HepG2 (cell line): ENCODE measurements at places on chromosomes 7 and 10. TPM values are rescaled to one million over a fixed set of nuclear protein-coding genes. Genes with fewer than 3 reads are reported as not detected.

DNA sequence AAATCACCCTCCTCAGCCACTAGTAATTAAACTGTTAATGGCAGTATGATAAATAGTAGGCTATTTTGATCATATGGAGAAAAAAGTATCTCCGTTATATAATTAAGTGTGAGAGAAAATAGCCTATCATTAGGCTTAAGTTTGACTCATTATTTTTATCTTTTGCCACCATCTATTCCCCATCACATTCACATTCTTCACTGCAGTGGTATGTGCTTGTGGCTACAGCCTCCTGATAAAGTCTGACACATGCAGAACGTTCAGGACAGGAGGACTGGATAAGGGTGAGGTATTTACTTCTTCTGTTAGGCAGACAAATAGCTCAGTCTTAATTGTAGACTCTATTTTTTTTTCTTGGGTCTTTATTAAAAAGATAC, 5.8 kb downstream of the NEBL start:
- no peak overlapping the region for H3K4me3 ChIP-seq
- no peaks in the 10 kb centered on the region for H3K4me1 ChIP-seq
- DNase-seq, result no peak
- H3K27ac ChIP-seq, result no peak overlapping the region
- H3K27me3 ChIP-seq, result peaks cover 3% of the 10 kb centered on the region; the same call in 1 of the 3 replicates

DNA sequence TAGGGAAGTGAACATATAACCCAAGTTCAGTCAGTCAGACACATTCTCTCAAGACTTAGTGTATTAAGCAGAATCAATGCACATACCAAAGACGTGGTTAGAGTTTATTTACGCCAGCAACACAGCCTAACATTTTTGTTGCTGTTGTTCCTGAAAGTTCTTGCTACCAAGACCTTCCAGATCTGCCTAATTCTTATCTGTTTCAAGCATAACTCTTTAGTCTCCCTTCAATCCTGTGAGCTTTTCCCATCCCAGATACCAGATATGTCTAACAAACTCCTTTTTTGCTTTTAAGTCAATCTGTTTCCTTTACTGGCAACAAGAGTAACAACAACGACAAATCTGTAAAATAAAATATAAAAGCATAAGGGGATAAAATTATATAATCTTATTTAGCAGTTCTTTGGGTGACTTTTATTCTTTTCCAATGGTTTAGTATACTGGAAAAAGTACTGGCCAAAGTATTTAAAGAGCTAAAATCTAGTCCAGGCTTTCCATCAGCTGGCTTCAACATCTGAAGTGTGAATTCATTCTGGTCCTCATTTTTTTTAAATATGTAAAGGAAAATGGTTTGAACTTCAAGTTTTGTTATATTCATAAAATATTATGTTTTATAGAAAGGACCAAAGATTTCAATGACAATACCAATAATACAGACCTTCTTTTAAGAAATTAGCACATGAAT, 193.8 kb downstream of the IMMP2L start:
- no peak overlapping the region for H3K4me3 ChIP-seq
- no peaks in the 10 kb centered on the region for H3K27me3 ChIP-seq
- no peaks in the 10 kb centered on the region for H3K4me1 ChIP-seq
- no peak for DNase-seq
- H3K36me3 ChIP-seq, result no peaks in the 10 kb centered on the region
- H3K27ac ChIP-seq, result no peak overlapping the region

DNA sequence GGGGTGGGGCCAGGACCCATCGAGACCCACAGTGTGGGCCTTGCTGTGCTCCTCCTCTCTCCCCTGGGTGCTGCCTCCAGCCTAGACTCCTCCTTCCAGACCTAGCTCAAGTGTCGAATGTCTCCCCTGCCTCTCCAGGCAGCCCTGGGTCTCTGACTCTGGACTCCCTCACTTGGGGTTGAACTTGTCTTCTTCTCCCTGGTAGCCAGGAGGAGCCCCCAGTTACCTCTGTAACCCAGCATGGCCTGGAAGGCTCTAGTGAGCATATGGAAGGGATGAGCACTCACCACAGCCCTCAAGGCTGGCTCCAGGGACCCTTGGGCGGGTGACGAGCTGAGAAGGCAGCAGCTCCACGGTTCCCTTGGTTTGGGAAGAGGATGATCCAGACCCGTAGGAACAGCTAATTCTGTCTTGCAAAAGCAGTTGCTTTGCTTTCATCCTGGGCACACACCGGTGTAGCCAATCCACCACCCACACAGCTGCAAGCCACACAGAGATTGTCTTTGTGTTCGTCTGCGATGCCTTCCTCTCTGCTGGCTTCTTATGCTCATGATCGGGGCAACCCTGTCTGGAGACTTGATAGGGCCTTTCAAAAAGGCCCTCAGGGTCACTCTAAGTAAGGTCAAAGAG, 52.3 kb upstream of the ANTXRL start:
- H3K4me3 ChIP-seq, result no peak overlapping the region
- H3K27me3 ChIP-seq, result no peaks in the 10 kb centered on the region; the same call in none of the 2 replicates
- no peak overlapping the region for H3K27ac ChIP-seq
- no peaks in the 10 kb centered on the region for H3K36me3 ChIP-seq
- H3K4me1 ChIP-seq, result peaks cover under 1% of the 10 kb centered on the region

DNA sequence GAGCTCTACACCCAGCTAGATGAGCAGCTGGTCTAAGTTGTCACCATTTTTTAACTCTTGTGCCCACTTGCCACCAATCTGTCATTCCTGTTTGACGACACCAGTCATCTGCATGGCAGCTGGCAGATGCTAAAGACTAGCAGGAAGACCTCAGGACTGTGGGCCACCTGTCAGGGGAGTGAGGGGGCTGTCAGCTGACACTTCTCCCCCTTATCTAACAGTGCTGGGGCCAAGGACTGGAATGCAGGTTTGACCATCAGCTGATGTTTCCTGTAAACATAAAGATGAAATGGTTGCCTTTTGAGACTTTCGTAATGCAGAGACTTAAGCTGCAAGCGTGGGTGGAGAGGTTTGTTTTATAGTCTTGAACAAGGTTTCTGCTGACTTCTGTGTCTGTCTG, 93.5 kb downstream of the WNT2 start:
- H3K4me3 ChIP-seq, result no peak overlapping the region
- no peaks in the 10 kb centered on the region for H3K4me1 ChIP-seq
- no peak for DNase-seq

- H3K27ac ChIP-seq, result no peak within 1 kb of the TSS
- H3K4me1 ChIP-seq, result no peaks in the 10 kb centered on the region
- peaks cover 1% of the 10 kb centered on the region; the same call in 1 of the 2 replicates for H3K27me3 ChIP-seq
- H3K36me3 ChIP-seq, result no peaks in the 10 kb centered on the region
- no peak for DNase-seq
Observed at GRCh38 chr7:151047976-151048815, at the start of gene ASIC3. Gene ASIC3 (plus strand): TSS chr7:151048531. CDS start chr7:151048886, 355 bp downstream.

The DMTF1 gene
- 17.9 and 45.8 TPM in 2 replicates for total RNA-seq

GRCh38 chr7:74473116-74473515, 19.4 kb downstream of the GTF2IRD1 start:
- peaks cover 17% of the 10 kb centered on the region for H3K4me1 ChIP-seq
- H3K36me3 ChIP-seq, result peaks cover 3% of the 10 kb centered on the region
- no peak overlapping the region for H3K4me3 ChIP-seq
- no peak for DNase-seq
- no peaks in the 10 kb centered on the region for H3K27me3 ChIP-seq

GRCh38 chr7:86158111-86158510, 485.6 kb upstream of the GRM3 start:
- no peaks in the 10 kb centered on the region for H3K27me3 ChIP-seq
- no peaks in the 10 kb centered on the region for H3K4me1 ChIP-seq

DNA sequence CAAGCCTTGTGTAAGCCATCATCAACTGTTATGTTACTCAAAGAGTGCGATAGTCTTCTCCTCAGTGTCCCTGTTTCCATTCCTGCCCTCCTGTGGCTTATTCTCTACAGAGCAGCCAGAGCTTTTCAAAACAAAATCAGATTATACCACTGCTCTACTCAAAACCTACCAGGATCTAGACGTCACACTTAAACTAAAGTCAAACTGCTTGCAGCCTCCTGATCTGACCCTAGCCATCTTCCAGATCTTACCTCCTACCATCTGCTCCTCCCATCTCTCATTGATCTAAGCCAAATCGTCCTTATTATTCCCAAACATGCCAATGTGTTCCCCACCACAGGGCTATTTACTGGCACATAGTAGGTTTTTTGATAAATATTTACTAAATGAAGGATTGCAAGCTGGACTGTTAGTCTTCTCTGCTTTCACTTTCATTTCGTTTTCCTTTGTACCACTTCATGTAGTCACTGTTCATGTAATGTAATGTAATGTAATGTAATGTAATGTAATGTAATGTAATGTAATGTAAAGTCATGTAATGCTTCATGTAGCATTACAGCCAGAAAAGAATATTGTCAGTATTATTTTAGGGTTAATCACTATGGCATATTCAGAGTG, 116.1 kb downstream of the GPR37 start:
- no peak overlapping the region for H3K4me3 ChIP-seq
- DNase-seq, result no peak
- H3K4me1 ChIP-seq, result no peaks in the 10 kb centered on the region
- H3K27ac ChIP-seq, result no peak overlapping the region
- no peaks in the 10 kb centered on the region for H3K27me3 ChIP-seq

The FOXI2 gene
- total RNA-seq, result not detected in 2 replicates

GRCh38 chr7:77542409-77542808, 5.3 kb downstream of the PTPN12 start:
- no peaks in the 10 kb centered on the region for H3K27me3 ChIP-seq
- H3K27ac ChIP-seq, result no peak overlapping the region
- no peak for DNase-seq
- peaks cover 58% of the 10 kb centered on the region for H3K4me1 ChIP-seq

DNA sequence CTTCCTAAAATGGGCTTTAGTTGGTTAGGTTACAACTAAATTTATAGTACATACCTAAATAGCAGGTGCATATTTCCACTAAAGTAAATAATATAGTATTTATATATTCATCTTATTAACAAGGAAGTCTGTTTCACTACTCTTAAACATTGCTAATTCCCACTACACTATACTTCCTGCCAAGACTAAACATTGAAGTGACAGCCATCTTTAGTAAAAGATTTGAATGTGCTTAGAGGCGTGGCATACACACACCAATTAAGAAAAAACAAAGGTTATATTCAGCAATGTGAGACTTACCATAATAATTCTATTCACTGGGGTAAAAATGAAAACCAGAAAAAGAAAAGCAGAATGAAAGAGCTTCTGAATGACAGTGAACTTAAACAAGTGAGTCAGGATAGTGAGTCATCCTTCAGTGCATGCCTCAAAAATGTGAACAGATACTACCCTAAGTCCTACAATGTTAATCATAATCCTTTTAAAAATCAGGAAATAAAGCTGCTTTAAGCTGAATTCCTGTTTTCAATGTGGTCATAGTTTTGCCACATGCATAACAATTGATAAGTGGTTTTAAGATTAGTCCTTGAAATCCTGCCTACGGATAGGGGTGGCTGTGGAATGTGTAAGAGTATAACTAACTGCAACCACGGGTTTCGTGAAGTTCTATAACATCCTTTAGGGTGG, 59.4 kb downstream of the USP6NL start:
- H3K4me3 ChIP-seq, result no peak overlapping the region
- no peak overlapping the region for H3K27ac ChIP-seq
- peak; percentile 63 for DNase-seq
